Head of caudate nucleus (tissue), 42 donors: ENCODE measurements at places on chromosomes 4 and X.

DNA sequence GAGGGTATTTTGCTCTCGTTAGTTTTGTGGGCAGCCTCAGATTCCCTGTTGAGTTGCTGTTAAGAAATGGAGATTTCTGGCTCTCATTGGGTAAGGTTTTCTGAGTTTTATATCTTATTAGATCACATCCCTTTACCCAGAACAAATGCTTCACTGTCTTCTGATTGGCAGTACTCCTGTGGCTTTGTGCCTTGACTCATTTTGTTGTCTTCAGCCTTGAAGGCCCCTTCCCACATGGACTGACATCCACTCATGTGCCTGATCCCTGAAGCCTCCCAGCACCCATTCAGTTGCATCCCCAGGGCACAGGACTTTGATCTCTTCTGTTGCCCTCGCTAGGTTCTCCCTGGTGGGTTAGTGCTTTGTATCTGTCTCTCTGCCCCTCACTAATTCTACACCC, 10.4 kb downstream of the MED28 start:
- DNase-seq, result no peak

DNA sequence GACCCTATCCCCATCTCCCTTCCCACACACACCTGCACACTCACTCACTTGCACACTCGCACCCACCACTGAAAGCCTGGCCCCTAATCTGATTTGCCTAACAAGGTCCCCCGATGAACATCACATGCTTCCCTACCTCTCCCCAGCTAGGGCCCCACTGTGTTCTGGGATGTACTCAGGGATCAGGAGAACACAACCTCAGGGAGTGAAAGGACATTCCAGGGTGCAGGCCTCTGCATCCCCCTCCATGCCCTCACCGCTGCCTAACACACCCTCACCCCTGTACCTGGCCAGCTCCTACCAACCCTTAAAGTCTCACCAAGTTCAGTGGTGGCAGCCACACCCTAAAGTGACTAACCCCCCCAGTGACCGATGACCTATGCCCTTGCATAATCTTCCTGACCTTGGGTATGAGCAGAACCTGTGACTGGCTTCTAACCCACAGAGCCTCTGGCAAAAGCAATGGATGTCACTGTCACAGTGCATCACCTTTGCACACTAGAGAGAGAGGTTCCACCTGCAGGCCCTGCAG, 2.4 kb upstream of the AFAP1 start:
- no peak for DNase-seq

GRCh38 chr4:136811496-136812077, 720.7 kb downstream of the PCDH18 start:
- no peak for DNase-seq

DNA sequence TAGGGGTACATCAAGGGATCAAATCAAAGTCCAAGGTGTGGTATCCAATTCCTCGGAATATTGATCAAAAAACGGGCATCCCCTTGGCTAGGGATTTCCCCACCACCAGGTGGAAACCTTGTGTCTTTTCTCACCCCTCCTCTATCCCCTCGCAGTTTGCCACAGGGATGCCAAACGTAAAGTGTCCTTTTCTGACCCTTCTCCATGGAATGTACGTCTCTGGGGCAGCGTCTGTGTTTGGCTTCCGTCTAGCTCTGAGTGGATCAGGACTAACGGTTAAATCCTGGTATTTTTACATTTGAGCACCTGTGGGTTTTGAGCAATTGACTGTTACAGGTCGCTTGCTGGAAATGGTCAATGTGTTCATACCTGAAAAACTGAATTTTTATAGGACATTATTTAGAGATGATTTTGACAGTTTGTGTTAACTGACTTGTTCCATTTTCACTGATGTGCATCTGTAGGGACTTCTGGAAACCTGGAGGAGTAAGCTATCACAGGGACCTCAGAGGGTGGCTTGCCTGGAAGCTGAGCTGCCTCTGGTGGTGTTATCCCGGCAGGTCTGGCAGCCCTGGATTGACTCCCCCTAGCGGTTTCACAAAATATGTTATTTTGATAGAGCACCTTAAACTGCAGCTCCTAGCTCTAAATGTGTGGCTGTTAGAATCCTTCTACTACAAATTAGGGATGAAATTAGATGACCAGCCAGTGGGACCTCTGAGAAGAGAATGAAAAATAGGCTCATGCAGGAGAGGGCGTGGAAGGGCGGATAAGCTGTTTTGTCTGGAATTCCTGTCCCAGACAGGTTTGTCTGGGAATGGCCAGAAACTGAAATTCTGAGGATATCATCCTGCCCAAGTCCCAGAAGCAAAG, 8.8 kb upstream of the MGST2 start:
- DNase-seq, result peak; percentile 72

- DNase-seq, result peak; percentile 82
Measured at GRCh38 chr4:1249148-1249730, 309 bp upstream of the CTBP1 start.

DNA sequence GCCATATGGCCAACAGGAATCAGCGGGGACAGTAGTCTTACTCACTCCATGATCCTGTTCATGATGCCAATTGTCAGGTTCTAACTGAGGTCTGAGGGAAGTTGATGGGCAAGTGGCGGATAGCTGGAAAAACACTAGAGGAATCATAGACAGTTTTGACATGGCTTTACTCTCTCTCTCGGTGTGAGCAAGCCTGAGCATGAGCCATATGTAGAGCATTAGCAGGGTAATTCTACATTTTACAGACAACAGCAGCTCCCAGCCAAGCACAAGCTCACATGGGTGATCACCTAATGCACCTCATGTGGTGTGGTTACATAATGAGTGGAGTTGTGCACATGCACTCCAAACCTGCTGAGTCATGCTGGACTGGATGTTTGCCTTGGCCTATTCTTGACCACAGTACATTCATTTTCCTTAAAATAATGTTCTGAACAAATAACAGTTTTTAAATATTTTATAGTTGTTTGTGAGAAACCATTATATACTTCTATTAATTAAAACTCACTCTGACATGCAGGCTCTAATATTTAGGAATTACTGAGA, 429.2 kb downstream of the GPAT3 start:
- no peak for DNase-seq

DNA sequence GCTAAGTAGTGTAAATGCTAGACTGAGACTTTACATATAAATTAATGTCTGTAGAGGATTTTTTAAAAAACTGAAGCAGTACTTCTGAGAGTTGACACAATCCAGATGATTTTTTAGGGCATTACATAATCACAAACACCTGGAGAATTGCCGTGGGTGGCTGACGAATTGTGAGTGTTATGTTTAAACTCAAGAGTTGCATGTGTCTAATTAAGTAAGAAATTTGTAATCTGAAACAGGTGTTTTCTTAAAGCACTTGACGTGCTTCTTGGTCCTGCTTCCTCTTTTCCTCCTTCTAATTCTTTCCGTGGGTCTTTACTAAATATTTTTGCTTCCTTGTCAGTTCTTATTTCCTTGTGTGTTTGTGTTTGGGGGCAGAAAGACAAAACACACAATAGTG, 27.8 kb downstream of the PIR start:
- no peak for DNase-seq

DNA sequence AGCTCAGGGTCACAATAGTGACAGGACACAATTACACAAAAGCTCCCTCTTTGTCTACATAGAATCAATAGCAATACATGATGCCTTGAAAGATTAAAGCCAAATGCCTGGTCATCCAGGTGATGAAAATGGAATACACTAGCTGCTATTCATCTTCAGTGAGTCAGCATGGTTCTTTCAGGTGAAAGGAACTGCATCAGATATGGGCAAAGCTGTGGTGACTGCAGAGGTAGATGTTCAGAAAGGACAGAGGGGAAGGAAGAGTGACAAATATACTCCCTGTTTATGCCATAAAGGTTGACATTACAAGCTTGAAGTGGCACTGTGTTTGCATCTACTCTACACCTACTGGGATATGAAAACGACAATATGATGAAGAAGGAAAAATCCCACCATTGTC, 20.0 kb upstream of the FTHL17 start:
- DNase-seq, result no peak

DNA sequence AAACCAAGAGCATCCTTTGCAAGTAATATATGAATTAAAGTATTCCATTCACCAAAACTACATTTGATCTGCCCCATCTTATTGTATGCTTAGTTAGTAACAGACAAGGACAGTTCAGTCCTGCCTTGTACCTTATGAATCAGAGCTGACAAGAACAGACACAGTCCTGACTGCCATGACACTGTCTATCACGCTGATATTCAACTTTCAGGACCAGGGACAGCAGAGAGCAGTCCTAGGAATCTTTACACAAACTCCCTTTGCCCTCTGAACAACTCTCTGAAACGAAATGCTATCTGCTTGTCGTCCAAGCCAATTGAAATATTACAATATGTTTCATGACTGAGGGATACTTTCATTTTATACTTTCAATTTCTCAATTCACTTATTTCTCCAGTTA, 268.6 kb upstream of the VCX start:
- no peak for DNase-seq

GRCh38 chr4:185711726-185712125, 100.3 kb downstream of the SORBS2 start:
- DNase-seq, result no peak

- DNase-seq, result no peak
Measured at GRCh38 chrX:153370293-153371055, 30.7 kb downstream of the PNMA6E start.

DNA sequence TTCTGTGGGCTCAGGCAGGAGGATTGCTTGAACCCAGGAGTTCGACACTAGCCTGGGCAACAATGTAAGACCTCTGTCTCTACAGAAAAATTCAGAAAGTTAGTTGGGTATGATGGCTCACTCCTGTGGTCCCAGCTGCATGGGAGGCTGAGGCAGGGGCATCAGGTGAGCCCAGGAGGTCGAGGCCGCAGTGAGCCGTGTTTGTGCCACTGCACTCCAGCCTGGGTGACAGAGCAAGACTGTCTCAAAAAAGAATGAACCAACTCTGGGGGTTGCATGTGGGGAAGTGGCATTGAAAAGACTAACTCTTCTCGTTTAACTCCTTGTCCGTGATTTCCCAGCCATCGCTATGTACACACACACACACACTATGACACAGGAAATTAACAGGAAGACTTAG, 26.9 kb downstream of the ENOPH1 start:
- DNase-seq, result no peak

DNA sequence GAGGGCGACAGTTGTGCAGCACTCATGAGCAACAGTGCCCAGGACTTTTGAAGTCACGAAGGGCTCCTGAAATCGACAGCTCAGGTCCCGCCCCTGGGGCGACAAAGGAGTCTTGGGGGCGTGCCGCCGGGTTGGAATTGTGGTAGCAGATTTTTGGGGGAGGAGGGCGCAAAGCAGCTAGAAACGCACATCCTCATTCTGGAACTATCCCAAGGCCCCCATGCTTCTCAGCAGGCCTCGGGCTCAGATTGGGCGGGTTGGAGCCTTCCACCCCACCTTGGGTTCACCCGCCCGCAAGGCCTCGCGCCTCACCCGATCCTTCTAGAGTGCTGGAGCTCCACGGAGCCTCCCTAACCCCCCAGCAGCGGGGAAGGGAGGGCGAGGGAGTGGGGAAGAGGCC, 85.5 kb downstream of the HPRT1 start:
- no peak for DNase-seq

DNA sequence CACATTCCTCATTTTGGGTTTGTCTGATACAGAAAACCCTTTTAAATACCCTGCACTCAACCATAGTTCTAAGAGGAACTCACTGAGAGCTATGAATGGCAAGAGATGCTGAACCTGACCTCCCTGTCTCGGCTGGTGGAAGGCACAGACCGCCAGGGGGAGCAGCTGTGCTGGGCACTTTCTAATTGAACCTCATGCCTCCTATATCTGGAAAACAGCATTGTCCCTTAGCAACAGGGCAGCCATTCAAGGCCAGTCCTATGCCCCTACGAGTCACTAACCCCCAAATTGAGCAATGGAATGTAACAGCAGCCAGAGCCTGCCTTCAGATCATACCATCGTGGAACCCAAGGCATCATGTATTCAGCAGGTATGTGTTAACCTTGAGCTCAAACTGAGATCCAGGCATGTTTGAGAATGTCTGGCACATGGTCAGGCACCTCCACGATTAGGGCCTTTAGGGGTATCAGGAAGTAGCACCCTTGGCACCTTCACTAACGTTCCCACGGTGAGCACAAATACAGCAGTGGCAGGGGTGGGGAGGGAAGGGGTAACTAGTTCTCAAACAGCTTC, 5.1 kb downstream of the USP27X start:
- peak; percentile 73 for DNase-seq

DNA sequence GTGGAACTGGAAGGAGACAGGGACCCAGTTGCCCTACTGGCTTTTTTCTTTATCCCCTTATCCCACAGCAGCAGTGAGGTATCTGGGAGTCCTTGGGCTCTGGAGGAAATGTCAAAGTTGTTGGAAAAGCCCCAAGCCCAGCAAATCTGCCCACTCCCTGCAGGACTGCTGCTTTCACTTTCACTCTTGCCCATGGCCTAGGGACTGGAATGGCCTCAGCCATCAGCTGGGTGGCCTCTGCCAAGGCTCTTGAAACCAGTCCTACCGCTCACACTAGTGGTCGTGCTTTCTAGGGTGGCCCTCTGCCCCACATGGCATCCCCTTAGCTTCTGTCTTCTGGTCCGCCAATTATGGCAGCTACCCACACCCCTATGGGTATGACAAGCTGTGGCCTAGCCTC, 9.7 kb upstream of the RHOXF1 start:
- DNase-seq, result no peak

GRCh38 chr4:20044502-20044911, 207.2 kb upstream of the SLIT2 start:
- no peak for DNase-seq

GRCh38 chr4:156291317-156291716, 337.7 kb upstream of the CTSO start:
- no peak for DNase-seq

- no peak for DNase-seq
Measured at GRCh38 chr4:121726642-121727268, 30.0 kb upstream of the ANXA5 start.

DNA sequence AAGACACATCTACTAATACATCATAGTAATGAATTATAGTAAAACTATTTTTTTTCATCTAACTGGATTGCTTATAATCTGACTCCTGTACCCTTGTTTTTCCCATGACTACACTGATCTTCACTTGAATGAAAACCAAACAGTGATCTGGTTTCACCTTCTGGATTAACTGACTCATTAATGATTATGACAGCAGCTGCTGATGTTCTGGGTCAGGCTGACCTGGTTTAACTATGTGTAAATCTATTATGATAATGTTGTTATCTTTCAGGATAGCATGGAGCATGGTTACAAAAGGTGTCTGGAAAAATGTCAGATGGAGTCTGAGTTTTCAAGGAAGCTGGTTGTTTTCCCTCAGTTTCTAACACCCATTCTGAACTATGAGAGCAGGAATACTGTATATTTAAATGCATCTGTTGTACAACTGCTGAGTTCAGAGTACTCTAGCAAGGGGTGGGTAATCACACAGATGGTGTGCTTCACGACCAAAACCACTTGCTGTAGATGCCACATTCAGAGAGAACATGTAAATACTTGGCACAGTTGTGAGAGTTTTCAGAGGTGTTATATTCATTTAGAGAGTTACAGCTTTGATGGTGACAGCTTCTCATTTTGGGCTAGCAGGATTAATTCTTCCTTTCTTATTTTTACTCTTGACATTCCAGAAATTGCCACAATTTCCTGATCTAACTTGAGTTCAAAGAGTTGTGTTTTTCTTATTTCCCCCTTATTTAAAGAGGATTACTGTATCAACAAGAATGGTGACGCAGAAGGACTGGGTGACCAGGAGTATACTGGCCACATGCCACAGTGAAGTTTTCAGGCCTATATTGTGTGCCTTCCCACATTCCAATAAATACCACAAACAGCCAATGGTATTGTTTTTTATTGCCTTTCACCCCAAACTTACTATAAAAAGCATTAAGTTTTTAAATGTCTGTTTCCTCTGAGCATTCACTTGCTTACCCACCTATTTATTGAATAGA, 249.7 kb upstream of the TET2 start:
- DNase-seq, result no peak

GRCh38 chr4:6191448-6192130, 8.8 kb downstream of the JAKMIP1 start:
- DNase-seq, result no peak
